NCI-H460 (cell line): ENCODE measurements at places on chromosomes 1 and 21.

DNA sequence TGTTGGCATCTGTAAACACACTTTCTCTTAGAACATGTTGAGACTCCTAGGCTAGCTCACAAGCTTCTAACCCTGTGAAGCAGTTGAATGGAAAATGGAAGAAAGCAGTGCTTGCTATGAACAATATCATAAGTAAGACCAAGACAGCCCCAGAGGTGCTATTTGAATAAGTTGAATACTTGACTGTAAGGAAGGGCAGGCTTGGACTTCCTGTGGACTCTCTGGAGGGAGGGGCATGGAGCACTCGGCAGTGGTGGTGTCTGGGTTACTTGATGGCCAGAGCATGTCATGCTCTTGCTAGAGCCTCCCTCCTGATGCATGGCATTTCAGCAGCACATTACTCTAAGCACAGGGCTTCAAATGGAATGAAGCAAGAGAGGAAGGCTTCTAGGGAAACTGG, 60.0 kb downstream of the MRPS6 start:
- no peak for DNase-seq

DNA sequence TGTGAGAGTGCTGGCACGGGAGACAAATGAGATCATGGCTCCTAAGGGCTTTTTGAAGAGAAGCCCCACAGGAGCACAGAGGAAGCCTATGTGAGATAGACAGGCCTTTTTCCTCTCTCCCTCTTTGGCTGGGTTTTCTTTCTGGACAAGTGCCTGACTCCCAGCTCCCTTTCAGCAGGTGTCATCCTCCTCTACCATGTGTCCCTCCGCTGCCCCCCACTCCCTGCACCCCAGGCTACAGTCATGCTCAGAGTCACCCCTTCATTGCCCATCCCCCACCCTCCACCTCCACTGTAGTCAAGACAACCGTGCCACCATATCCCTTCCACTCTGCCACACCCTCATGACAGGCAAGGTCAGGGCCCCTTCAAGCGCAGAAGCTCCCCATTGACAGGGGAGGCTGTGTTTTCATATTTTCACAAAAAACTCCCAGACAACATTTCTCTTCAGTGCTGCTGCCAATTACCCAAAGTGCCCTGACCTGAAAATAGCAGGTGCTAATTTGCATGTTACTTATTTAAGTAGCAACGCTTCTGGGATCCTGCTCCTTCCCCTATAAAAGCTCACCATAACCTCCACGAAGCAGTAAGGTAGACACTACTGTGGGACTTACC, 92.1 kb upstream of the IPO9 start:
- no peak for DNase-seq

DNA sequence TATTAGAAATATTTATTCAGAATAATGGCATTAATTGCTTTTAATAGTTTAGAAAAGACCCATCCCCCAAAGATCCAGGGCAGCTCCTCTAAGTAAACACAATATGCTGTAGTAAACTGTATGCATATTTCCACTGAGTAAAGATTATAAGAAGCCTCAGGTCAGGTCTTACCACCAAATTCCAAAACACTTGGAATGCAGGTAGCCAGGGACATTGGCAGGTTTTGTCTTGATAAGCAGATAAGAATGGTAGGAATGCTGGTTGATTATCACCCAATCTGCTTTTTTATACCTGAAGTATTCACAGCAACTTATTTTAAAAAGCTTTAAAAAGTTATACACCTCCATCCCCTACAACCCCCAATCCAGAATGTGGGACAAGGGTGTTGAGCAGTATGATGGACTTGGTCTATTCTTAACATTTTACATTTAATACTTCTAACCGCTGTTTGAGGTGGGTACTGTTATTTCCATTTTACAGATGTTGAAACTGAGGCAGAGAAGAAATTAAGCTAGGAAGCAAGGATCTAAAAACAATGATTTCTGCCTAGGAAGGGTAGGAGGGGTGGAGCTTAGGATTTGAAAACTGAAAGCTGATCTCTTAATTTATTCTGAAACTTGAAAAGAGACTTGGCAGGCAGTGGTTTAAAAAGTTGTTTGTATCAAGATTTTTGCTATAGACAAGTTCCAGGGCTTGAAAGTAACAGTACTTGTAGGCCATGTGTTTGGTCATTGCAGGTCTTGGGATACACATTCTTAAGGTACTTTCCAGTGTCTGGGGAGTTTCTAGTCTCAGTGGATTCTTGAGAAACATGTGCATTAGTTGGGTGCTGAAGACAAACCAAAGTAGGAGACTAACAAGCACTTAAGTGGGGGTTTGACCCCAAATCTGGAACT, 15.6 kb upstream of the THEM4 start:
- no peak for DNase-seq

GRCh38 chr21:43712268-43712942, 6.5 kb upstream of the PDXK start:
- no peak for DNase-seq

DNA sequence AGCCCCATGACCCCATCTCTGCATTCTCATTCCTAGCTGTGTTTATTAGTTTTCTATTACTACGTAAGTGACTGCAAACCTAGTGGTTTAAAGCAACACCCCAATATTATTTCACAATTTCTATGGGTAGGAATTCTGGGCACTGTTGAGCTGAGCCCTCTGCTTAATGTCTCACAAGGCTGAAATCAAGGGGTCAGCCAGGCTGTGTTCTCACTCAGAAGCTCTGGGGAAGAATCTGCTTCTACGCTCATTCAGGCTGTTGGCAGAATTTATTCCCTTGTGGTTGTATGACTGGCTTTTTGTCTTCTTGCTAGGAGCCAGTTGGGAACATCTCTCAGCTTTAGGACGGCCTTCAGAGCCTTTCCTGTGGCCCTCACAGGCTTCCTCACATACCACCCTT, 181.0 kb downstream of the GIPC2 start:
- DNase-seq, result no peak

GRCh38 chr1:181469829-181470228, 13.5 kb upstream of the CACNA1E start:
- no peak for DNase-seq

GRCh38 chr1:158329733-158330132, 1.6 kb downstream of the CD1B start:
- DNase-seq, result peak; percentile 2

GRCh38 chr21:38916214-38916964, 110.7 kb downstream of the ETS2 start:
- DNase-seq, result no peak

DNA sequence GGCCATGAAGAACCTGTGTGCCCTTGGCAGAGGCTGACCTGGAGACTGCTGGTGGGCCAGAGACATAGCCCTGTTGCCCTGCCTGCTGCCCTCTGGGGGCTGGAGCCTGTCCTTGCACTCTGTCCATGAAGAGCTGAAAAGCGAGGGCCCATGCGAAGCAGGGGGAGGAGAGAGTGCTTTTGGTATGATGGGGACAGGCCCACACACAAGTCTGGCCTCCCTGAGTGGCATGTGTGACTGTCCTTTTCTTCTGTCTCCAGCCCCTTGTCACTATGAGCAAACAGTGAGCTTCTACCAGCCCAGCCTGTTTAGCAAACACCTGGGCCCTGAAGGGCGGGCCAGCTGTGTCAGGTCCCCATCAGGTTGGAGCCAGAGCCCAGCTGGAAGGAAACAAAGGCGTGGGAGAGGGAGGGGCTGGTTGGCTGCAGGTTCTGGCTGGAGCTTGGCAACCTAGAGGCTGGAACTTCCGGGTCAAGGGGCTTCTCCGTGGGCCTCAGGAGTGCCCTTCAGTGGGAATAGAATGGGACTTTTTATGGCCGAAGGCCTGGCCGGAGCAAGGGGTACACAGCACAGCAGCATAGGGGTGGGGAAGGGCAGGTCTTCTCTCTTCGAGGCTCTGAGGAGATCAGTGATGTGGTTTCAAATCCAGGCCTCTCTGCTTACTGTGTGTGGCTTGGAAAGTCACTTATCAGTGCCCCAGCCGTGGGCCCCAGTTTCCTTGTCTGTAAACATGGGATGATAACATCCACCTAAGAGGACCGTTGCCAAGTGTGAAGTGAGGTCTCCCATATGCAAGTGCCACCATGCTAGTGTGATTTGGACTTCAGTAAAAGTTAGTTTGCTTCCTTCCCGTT, 14.3 kb downstream of the QSOX1 start:
- DNase-seq, result peak; percentile 26

GRCh38 chr1:179079113-179079761, 2.6 kb upstream of the TOR3A start:
- peak; percentile 86 for DNase-seq

DNA sequence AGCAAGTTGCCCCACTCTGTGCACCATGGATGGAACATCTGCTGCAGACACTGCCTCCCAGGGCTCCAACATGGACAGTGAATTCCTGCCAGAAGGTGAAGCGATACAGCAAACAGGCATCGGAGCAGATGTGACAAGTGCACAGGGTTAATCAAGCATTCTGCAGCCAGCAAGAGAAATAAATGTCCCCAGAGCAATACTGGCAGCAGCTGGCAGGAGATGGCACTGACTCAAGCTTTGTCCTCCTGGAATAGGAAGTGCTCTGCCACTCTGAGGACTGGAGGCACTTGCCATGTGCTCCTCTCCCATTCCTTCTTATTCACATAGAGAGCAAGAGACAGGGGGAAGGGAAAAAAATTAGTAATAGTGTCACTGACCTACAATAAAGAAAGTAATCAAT, 402.7 kb upstream of the DAB1 start:
- DNase-seq, result no peak

DNA sequence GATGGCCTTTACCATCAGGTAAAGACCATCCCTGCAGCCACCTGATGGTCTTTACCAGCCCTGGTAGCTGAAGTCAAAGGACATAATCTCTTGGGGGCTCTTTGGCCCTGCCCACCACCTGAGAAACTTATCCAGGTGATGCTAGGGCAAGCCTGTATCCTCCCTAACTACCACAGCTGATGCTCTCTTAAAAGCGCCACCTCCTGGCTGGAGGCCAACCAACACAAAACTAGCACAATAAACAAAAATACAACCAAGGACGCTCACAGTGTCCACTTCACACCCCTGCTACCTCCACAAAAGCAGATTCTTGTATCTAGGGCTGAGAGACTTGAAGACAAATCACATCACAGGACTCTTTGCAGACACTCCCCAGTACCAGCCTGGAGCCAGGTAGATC, 357.1 kb upstream of the POU3F1 start:
- DNase-seq, result no peak

DNA sequence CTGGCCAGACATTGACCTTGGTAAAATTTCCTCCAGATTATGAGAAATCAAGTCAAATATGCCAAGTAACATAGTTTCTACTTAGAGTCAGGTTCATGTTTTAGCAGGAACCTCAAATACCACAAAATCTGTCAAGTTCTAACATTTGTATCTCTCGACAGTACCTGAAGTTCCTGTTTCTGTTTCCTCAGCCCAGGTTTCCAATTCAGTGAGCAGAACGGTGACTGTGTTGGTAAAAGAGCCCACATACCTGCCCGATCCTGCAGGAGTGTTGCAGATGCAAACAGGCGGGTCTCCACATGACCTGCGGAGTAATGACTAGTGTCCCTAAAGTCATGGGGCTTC, 57.9 kb upstream of the LGALS8 start:
- DNase-seq, result no peak

DNA sequence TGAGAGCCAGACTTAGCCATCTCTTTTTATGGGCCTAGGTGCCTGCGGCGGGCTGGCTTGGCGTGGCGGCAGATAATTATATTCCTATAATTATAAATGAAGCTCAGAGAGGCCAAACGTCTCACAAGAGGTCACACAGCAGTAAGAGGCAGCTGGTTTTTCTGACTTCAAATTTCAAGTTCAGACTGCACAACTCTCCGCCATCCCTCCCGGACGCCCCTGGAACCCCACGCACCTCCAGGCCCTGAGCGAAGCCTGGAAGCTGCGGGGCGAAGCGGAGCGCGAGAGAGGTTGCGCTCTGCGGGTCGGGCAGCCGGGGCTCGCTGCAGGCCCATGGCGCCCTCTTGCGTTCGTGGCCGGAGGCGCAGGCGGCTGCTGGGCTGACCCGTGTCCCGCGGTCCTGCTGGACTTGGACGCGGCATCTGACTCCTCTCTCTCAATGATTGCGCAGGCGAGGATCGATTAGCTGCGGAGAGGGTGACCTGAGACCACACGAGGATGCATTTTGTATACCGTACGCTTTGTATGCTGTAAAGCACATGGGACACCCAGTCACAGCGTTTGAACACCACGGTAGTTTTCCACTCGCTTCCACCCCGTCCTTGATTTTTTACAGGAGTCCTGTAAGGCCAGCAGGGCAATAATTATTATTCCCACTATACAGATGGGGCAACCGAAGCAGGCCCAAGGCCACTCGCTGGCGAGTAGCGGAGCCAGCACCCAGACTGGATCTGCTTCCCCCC, 272.7 kb downstream of the FOXD2 start:
- DNase-seq, result peak; percentile 46

GRCh38 chr1:66262208-66262963, 271.6 kb upstream of the SGIP1 start:
- peak; percentile 73 for DNase-seq

DNA sequence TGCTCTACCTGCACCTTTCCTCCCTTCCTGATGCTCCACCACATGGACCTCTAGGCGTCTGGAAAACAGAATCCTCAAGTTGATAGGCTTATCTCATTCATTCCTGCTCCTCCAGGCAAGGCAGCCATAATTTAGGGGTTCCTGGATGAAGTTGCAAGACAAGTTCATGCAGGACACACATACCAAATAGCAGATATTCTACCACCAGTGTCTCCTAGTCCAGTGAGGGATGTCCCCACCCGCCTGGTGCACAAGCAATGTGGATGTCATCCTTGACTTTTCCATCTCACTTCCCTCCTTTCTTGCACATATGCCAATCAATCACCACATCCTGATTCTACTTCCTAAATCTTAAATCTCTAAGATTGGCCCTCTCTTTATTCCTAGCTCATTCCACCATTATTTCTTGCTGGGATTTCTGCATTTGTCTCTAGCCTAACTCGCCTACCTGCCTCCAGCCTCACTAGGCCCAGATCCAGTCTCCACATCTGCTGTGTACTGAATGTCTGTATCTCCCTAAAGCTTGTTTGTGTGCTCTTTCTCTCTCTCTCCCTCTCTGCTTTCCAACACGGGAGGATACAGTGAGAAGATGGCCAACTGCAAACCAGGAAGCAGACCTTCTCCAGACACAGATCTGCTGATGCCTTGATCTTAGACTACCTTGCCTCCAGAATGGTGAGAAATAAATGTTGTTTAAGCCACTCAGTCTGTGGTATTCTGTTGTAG, 40.5 kb downstream of the CD34 start:
- DNase-seq, result no peak

GRCh38 chr1:3181956-3182355, 113.0 kb downstream of the PRDM16 start:
- no peak for DNase-seq

DNA sequence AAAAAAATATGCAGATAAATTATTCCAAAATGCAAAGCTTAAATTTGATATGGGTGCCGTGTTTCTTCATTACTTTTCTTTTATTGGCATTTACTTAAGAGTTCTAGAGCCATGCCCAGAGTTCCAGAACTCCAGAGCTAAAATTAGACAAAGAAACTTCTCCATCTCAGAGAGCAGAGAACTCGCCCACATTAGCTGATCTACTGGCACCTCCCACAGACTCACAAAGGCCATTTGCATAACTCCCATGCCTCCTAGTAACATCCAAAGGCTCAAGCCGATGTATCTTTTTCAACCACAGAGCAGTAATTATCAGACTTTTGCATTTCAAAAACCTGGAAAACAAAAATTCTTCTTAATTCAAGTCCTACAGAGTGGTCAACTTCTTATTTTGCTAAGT, 323.8 kb upstream of the ST6GALNAC5 start:
- DNase-seq, result no peak
